ENCODE measurements at places on chromosomes 2 and 18.
A peak's percentile ranks its signal among the peaks of the same experiment; 100 is the strongest.

DNA sequence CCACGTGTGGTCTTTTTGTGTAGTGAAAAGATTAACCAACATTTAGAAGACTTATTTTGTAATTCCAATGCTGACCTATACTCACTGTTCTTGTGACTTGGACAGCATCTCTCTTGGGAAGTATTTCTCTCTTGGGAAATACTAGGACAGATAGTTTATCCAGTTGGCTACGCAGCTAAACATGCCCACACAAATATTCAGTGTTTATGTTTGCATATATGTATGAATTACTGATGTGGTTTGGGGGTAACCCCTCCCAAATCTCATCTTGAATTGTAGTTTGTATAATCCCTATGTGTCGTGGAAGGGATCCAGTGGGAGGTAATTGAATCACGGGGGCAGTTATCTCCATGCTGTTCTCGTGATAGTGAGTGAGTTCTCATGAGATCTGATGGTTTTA is 2062.3 kb upstream of the CELF4 start:
- DNase-seq: no peak

DNA sequence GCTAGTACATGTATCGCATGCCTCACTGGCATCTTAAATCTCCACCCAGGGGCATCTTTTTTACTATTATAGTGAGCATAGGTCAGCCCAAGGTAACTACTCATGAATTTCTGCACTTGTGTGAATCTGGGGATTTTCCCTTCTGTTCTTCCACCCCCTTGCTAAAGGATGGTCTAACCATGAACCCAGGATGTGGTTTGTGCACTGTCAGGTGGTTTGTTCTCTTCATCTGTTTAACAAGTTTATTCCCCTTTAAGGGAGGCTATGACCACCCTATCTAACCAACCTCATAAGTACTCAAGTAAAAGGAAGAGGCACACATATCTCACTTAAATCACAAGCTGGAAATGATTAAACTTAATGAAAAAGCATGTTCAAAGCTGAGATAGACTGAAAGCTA is 243.0 kb downstream of the RPRM start:
- DNase-seq: no peak

DNA sequence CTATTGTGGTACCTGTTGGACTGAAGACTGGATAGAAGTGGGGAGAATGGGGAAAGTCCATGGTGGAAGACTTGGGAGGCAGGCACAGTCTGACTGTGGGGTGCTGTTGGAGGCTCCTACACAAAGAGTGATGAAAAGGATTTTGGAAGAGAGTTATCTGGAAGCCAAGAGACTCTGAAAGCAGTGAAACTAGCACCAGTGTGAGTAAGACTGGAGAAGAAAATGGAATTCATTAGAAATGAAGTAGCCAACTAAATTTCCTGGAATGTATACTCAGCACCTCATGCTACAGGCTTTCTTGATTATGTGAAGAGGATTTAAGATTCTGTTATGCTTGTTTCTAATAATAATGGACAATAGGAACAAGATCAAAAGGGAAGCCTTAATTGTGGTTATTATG is 27.7 kb downstream of the ELP2 start:
- no peak for DNase-seq

DNA sequence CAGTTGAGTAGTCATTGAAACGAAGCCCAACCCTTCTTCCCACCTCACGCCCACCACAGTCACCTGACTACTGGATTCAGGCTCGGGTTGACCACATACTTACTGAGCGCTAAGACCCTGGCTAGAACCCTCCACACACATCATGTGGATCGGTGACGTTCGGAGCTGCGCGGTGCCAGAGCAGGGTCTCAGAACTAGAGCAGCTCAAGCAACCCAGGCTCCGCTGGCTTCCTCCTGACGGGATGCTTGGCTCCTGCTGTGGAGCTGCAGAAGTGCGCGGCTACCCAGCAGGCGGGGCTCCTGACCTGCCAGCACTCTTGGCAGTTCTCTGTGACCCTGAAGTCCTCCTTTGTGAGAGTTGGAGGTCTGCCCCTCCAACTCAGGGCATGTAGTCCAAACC is 90.6 kb upstream of the MBOAT2 start:
- DNase-seq: no peak

DNA sequence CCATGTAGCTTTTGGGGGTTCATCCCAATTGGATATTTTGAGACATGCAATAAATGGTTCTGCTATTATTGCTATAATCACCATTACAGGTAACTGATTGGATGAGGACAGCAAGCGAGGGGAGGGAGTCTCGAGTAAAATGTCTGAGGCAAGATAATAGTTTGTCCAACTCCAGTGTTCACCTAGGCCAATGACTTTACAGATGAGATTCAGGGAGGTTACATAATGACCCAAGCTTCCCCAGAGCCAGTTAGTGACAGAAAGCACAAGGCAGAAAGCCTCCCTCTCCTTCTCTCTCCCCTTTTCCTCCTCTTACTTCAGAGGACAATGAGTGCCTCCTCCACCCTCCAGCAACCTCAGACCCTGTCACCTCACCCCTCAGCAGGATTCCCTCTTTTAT is 98.4 kb upstream of the GLS start:
- no peak for DNase-seq

DNA sequence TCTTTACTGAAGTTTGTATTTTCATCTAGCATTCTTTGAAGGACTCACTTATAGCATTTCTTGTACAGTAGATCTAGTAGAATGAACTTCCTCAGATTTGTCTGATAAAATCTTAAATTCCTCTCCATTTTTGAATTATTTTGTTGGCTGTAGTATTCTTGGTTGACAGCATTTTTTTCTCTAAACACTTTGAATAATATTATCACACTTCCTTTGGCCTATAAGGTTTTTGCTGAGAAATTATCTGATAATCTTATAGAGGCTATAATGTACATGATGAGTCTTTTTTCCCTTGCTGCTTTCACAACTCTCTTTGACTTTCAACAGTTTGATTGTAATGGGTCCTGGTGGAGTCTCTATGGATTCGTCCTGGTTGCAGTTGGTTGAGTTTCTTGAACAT is 169.5 kb downstream of the NOL4 start:
- no peak for DNase-seq

DNA sequence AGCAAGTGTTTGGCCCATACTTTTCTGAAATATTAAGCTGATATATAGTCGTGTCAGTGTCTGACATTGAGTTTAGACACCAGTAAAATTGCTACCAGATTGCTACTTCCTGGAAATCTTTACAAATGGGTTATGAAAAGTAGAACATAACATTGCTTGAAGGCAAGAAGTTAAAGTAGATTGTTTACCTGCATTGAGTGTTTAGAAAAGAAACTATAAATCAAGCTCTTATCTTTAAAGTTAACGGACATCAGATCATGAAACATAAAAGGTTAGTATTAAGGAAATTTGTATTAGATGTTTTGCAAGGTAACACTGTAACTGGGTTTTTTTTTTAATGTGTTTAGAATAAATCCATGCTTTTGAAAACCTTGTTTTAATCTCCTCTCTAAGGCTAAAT is 4.8 kb upstream of the YES1 start:
- DNase-seq: no peak

- no peak for DNase-seq
Measured at GRCh38 chr2:190684931-190685330, 36.0 kb downstream of the NAB1 start.

GRCh38 chr2:239879423-239880084 is 145.6 kb downstream of the NDUFA10 start:
- DNase-seq: no peak

- no peak for DNase-seq
Measured at GRCh38 chr2:239769554-239770245, 255.4 kb downstream of the NDUFA10 start.

- no peak for DNase-seq
Measured at GRCh38 chr2:109523121-109523520, 90.6 kb downstream of the SEPTIN10 start.

DNA sequence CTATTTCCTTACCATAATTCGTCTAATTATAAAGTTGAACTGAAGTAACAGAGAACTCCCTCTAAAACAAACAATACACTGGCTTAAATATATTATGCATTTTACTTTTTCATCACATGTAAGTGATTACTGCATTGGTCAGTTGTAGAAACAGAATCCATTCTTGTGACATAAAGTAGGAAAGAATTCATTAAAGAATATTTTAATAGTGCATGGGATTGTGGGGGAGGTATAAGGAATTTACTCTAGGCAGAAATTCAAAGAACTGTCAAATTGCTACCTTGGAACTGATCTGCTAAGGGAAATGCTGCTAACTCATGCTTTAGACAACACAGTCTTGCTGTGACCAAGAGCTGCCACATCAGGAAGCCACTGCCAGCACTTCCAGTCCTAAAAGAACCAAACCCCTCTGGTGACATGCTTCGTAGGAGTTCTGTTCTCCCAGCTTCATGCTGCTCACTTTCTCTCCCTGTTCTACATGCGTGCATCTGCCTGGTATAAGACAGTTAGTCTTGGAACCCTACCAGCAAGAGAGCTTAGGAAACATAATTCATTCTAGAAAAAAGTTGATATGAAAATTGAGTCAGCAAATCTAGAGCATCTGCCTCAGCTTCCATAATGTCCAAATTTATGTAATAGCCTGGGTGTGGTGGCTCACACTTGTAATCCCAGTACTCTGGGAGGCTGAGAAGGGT is 1137.6 kb upstream of the NXPH2 start:
- DNase-seq: no peak

- no peak for DNase-seq
Measured at GRCh38 chr2:17107871-17108270, 410.4 kb downstream of the RAD51AP2 start.

- DNase-seq: peak; percentile 36
Measured at GRCh38 chr2:236748801-236749200, 179.2 kb downstream of the ACKR3 start.

GRCh38 chr2:226515344-226516055 is 284.1 kb downstream of the IRS1 start:
- no peak for DNase-seq

DNA sequence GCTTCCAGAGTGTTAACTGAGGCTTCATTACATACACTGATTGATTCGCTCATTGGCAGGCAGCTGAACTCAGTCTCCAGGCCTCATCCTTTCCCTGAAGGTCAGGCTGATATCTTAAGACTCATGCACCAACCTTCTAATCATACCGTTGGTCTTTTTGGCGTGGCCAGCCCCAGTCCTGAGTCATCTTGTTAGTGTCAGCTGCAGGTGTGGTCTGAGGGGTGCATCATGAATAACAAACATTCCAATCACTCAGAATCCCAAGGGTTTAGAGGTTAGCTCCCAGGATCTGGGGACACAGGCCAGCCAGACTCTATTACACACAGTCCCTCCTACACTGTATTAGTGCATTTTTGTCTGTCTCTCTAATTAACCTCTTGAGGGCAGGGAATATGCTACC is 271.5 kb downstream of the HRH4 start:
- DNase-seq: no peak

DNA sequence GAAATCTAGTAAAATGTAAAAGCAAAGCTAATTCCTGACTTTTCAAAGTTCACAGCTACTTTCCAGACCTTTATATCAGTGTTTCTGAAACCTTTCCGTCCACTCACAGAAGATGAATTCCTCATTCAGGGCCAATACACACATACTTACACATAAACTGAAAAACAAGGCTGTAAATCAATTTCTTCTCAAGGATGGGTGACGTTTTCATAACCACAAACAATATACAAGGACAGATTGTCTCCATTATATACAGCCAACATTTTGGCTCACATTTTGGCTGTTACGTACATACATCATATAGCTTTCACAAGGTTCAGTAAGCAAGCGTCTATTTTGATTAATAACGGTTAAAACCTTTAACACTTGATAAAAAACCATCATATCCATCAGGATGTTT is 1.4 kb downstream of the RPRD1A start:
- no peak for DNase-seq

GRCh38 chr2:191481305-191482070 is 196.4 kb upstream of the NABP1 start:
- DNase-seq: no peak

GRCh38 chr2:9944330-9944758 is 7.1 kb upstream of the GRHL1 start:
- no peak for DNase-seq

GRCh38 chr2:64837116-64837731 is 152.0 kb upstream of the SLC1A4 start:
- DNase-seq: peak; percentile 67

DNA sequence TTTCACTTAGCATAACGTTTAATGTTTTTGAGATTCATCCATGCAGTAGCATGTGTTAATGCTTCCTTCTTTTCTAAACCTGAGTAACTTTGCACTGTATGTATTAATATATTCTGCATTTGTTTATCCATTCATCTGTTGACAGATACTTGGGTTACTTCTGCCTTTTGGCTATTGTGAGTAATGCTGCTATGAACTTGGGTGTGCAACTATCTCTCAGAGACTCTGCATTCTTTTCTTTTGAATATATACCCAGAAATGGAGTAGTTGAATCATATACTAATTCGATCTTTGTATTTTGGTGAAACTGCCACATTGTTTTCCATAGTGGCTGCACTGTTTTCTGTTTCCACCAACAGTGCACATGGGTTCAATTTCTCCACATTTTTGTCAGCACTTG is 128.3 kb downstream of the SH3BP4 start:
- no peak for DNase-seq

DNA sequence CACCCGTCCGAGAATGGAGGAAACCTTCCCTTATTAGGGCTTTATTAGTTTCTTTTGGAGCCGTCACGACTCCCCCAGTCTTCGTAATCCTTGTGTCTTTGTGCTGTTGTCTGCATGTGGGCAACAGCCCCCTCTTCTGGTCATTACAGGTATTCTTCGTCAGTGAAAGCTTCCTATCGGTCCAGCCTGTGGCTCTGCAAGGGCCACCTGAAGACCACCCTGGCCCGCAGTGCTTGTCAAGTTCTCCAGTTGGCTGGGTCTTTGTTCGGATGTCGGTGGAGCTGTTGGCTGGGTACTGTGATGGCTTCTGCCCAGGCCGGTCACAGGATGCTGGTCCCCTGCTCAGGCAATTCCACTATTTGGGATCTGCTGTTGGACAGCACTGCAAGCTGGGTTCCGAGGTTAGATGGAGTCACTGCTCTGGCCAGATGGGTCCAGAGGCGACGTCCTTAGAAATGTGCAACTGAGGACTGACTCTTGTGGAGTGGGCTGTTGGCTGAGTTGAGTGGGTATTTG is 19.2 kb downstream of the E2F6 start:
- DNase-seq: peak; percentile 64

DNA sequence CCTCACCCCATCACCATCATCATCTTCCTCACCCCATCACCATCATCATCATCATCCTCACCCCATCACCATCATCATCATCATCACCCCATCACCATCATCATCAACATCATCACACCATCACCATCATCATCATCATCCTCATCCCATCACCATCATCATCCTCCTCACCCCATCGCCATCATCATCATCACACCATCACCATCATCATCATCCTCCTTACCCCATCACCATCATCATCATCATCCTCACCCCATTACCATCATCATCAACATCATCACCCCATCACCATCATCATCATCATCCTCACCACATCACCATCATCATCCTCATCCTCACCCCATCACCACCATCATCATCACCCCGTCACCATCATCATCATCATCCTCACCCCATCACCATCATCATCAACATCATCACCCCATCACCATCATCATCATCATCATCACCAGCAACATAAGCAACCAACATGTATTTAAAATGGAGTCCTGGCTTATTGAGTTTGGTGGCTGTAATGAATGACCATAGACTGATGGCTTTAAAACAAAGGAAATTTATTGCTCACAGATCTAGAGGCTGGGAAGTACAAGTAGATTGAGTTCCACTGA is 150.0 kb downstream of the DNER start:
- DNase-seq: no peak

GRCh38 chr2:122203523-122203922 is 448.1 kb downstream of the TSN start:
- DNase-seq: no peak
